Muscle of back (tissue), 13 donors: ENCODE measurements at places on chromosomes 2 and 18. TPM values are rescaled to one million over a fixed set of nuclear protein-coding genes. Genes with fewer than 3 reads are reported as not detected.

Gene CD8B2
- polyA plus RNA-seq: not detected

- no peak for DNase-seq
These were observed 657 bp downstream of the ARL6IP6 start for GRCh38 chr2:152718909-152719645.

- peak; percentile 90 for DNase-seq
These were observed 183.1 kb upstream of the ARL4C start for GRCh38 chr2:234679741-234680687.

DNA sequence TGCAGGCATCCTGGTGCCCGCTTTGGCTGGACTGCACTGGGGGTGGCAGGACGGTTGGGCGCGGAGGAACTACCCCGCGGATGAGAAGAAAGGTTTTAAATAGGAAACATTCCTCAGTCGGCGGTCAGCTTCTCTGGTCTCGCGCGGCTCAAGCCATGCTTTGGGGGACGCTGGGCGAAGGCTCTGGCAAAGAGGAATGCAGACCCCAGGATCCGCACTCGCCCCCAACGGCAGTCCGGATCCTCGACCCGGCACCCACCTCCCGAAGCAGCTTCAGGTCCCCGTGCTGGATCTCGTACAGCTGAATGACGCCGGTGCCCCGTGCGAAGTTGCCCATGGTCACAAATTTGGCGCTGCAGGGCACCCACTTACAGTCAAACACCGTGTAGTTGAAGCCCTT lies 686 bp upstream of the PNO1 start:
- no peak for DNase-seq

DNA sequence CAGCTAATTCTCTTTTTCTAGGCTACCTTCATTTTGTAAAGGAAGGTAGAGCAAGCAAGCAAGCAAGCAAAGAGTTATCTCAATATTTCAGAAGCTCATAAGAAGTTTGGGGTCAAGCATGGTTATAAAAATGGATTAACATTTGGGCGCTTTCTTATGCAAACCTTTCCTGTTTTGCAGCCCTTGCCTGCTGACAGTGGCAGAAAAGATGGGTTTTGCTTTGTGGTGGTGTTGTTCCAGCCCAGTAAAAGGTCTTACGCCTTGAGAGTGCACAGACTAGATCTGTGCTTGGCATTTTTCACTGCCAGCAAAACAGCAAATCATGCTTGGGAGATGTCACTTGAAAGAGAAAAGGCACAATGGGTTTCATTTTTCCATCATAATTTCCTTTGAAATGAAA lies 1320.6 kb upstream of the CELF4 start:
- no peak for DNase-seq

DNA sequence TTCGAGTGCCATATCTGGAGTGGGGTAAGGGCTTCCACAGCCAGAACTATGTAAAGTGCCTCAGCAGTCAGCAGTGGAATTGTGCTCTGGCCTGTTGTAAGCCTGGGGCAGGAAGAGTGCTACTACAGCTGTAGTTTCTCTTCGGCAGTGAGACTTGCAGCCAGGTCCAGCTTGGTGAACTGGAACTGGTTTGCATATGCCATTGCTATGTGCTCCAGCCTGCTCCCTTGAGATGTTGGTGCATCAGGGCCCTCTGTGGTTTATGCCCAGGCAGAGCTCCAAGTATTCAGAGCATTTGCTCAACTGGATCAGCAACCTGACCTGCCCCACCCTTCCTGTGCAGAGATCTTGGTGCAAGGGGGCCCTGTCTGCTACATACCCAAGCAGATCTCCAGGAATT lies 47.8 kb downstream of the ZNF804A start:
- peak; percentile 16 for DNase-seq

Gene CYS1
- polyA plus RNA-seq: 10.9 TPM

Gene CPLX4
- polyA plus RNA-seq: not detected

- no peak for DNase-seq
These were observed 587 bp downstream of the MEIS1 start for GRCh38 chr2:66435549-66435875.

- no peak for DNase-seq
These were observed 7.7 kb upstream of the SP140L start for GRCh38 chr2:230319211-230319862.

- no peak for DNase-seq
These were observed 352.6 kb upstream of the POU3F3 start for GRCh38 chr2:104501342-104501741.

DNA sequence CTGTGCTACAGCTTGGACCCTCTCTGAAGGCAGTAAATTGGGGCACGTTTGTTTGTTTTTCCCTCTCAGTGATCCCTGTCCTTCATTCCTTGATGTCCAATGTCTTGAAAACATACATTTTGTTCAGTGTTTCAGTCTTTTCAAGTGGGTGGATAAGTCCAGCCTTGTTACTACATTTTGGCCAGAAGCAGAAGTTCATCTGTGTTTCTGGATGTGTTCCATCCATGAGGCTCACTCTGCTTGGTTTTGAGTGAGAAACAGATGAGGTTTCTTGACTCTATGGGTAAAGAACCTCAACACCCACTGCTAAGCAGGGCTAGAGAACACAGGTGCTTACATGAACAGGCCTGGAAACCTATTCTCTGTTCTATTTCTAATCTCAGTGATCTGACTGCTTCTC lies 74.5 kb upstream of the RFX8 start:
- no peak for DNase-seq

Gene SIX2
- 7.5 TPM for polyA plus RNA-seq

DNA sequence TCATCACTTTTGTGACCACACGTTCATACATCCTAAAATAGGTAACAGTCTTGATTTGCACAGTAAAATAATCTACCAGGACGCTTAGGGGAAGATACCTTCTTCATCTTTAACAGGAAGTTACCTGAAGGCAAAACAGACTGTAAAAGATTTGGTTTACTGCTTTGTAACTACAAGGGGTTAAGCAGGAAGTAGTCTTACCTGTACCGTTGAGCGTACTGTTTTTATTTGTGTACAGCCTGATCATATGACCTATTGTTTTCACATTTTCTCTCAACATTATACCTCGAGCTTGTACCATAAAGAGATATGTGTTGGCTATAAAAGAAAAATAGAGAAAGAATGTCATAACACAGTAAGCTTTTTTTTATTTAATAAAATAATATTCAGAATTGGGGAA lies 18.3 kb downstream of the B4GALT6 start:
- DNase-seq: no peak

Gene LYG2
- polyA plus RNA-seq: not detected

DNA sequence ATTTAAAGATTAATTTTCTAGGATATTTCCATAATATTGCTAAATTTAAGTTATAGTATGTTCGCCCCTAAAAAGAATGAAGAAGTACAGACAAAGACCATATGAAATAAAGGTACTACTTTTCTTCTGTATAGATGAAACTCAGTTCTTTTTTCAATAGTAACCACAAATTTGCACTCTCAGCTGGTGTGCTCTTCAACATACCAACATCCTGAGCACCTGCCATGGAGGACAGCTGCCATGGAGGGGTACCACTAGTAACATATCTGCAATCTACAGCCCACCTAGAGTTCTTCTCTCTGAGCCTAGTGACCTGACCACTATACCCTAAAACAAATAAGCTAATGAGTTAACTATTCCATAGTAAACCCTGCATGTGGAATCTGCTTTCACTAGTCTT lies 36.8 kb upstream of the ERCC3 start:
- no peak for DNase-seq

Gene ASTL
- not detected for polyA plus RNA-seq

GRCh38 chr2:8615252-8615575 lies 66.6 kb upstream of the ID2 start:
- no peak for DNase-seq

Gene KCNG3
- not detected for polyA plus RNA-seq

- no peak for DNase-seq
These were observed 125.5 kb downstream of the CDH7 start for GRCh38 chr18:65876310-65876709.

DNA sequence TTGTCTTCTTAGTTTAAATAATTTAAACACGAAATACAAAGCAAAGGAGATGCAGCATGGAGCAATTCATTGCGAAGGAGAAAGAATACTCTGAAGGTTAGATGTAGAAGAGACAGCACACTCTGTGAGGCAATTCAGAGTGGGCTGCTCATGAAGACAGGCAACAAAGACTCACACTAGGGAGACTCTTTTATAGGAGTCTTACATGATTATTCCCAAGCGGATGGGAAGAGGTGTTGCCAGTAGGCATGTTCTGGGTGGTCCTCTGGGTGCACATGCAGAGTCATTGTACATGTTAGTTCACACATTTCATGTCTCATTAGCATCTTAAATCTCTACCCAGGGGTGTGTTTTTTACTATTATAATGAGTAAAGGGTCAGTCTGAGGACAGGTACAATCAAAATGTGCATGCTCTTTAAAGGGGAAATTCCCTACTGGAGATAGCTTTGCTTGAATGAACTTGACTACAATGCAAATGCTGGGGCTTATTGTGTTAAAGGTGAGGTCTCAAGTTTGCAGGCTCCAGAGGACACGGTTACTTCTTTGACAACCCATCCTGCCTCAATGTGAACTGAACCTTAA lies 275.5 kb downstream of the CDH19 start:
- DNase-seq: no peak

DNA sequence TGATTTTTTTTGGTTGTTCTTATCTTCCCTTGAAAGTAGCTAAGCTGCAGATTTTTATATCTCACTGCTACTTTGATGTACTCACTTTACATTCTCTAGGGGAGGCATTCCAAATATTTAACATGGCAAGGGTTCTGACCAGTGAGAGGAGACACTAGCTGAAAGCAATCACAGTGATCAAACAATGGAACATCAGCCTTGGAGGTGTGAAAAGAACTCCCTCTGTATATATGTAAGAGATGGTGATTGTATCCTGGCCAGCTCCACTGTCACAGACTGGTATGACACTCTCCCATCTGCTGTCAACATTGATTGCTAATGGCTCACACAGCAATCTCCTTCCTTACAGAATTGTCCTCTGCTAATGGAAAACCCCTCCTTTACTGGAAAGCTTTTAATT lies 291.7 kb upstream of the CDH19 start:
- no peak for DNase-seq

- DNase-seq: no peak
These were observed 398.4 kb downstream of the METTL4 start for GRCh38 chr18:2172881-2173280.

GRCh38 chr2:21288299-21288698 lies 164.5 kb downstream of the TDRD15 start:
- no peak for DNase-seq

DNA sequence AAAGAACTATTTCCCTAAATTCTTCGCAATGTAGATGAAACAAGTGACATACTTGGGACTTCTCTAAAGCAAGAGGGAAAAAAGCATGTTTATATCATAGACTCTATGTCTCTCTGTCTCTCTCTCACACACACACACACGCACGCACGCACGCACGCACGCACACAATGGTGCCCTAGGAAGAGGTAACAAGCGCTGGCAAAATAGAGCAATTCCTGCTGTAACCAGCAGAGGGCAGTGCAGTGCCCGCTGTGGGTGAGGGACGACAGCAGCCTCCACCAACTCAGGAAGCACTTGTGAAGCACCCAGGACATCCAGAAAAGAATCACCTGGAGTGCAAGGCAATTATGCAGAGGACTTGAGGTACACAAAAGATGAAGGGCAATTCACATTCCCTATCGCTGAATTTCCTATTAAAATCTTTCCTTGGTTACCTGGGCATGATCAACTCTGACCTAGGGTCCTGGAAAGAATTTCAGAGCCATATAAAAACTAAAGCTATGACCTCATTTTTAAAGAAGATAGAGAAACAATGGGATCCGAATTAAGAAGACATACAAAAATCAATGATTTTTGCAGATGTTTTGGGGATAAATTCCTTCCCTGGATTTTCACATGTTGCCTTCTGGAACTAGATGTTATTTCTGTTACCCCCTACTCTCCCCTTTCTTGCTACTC lies 166.4 kb downstream of the PDE11A start:
- peak; percentile 14 for DNase-seq

GRCh38 chr2:190726255-190726654 lies 77.4 kb downstream of the NAB1 start:
- peak; percentile 21 for DNase-seq

GRCh38 chr2:21282515-21282898 lies 158.7 kb downstream of the TDRD15 start:
- DNase-seq: no peak

- no peak for DNase-seq
These were observed 21.9 kb upstream of the ICOS start for GRCh38 chr2:203914546-203915182.

DNA sequence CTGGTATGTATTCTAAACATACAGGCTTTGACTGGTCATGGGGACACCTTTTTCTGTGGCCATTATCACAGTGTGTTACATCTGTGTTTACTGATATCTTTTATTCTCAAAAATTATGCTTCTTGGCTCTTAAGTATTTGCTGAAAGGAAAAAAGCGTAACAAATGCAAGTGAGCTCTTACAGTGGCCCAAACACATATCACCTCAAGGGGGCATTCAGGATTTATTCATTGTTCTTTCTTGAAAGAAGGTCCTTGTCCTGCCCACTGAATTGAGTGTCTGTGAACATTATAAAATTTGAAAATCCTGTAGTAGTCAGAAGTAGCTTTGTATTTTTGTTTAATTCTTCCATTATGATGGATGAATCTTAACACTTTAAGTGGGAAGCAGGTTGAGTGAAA lies 454.5 kb downstream of the XIRP2 start:
- no peak for DNase-seq

Gene GPR155
- 6.1 TPM for polyA plus RNA-seq

DNA sequence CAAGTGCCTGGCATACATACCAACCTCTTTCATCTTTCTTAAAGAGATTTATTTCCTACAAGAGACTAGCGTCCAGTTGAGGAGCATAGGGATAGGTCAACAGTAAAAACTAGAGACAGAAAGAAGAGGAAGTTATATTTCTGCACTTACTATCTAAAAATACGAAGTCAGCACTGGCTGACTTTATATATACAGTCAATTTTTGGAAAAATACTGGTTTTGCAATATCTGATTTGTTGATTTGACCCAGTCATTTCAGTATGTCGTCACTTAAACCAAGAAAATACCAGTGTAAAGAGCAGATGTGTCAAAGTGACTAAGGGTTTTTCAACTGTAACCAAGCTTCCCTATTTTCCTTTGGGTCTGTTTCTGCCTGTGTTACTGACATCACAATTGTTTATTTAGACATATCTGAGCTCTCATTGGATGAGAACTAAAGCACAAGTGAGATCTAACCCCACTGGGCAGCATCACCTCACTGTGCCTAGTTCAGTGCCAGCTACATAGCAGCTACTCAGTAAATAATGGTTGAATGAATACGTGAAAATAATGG lies 23.0 kb downstream of the CYTIP start:
- DNase-seq: no peak
